ENCODE measurements at places on chromosomes 1 and 21. TPM values are rescaled to one million over a fixed set of nuclear protein-coding genes. Genes with fewer than 3 reads are reported as not detected.

Gene POLR3GL
- total RNA-seq = 15.1 TPM

Gene NPPA
- not detected for total RNA-seq

Gene CHI3L2
- total RNA-seq = 0.54 TPM

Gene FCGR2B
- 0.81 TPM for total RNA-seq

- DNase-seq = no peak
Measured at GRCh38 chr21:46191257-46191685, 7.0 kb upstream of the SPATC1L start.

GRCh38 chr1:97833881-97834280 lies 87.0 kb downstream of the DPYD start:
- no peak for DNase-seq

DNA sequence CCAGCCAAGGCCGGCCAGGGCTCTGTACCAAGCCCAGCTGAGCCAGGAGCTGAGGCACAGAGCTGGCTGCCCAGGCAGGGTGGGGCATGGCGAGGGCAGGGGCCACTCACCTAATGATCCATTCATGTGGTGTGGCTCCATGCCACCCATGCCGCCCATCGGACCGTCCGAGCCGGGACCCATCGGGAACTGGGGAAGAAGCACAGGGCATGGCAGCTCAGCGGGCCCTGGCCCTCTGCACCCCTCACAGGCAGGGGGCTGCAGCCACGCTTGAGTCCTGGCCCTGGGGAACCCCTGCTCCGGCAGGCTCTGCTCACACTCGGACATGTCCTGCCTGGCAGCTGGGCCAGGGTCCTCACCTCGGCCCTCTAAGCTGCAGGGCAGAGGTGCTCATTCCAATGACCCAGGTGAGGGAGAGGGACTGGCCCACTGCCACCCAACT lies 28.7 kb downstream of the MRPL37 start:
- DNase-seq = no peak
